CD8-positive, alpha-beta memory T cell (primary cell): ENCODE measurements at places on chromosomes 12 and 14. TPM values are rescaled to one million over a fixed set of nuclear protein-coding genes. Genes with fewer than 3 reads are reported as not detected.

GRCh38 chr12:13992585-13992984, 11.2 kb upstream of the GRIN2B start:
- DNase-seq = no peak

GRCh38 chr12:113422030-113422885, at the start of gene SDSL:
TSS of gene SDSL (plus strand) at chr12:113422380. CDS start at chr12:113427983, 5,603 bp downstream.
- no peak for DNase-seq

DNA sequence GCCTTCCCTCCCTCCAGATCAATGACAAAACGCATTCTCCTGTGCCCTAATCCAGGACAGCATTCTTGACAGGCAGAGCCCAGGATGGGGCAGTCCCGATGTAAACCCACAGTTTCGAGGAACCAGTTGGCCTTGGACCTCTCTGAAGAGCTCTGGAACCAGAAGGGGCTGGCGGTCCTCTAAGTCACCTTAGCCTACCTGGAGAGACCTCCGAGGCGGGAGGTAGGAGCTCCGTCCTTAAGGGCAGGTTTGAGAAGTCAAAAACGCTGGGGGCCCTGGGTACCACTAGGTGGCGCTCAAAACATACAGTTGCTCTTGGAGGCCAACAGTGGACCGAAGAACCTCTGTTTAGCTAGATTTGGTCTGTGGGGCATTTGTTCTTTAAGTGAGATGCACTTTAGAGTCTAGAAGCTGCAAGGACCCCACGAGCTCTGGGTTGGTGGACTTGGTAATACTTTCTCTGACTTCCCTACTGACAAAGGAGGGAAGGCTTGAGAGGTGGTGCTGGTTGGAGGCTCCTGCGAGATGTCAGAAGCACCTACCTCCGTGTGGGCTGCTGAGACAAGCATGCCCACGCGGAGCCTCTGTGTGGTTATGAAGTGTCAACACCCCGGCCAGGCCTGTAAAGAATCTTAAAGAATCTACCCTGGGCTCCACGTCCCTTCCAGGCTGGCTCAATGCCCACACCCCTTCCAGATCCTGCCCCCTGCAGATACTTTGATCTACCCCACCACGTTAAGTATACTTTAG, 74.8 kb upstream of the CHST11 start:
- peak; percentile 70 for DNase-seq

GRCh38 chr14:96424109-96424989, 32.4 kb downstream of the AK7 start:
- DNase-seq = peak; percentile 33

- DNase-seq = no peak
These were observed 11.9 kb upstream of the TC2N start for GRCh38 chr14:91879196-91879595.

- no peak for DNase-seq
These were observed 25.2 kb downstream of the MTA1 start for GRCh38 chr14:105444859-105445258.

GRCh38 chr12:128513831-128514230, 246.9 kb downstream of the TMEM132C start:
- no peak for DNase-seq

GRCh38 chr12:41981758-41982157, 162.9 kb downstream of the GXYLT1 start:
- DNase-seq = no peak

DNA sequence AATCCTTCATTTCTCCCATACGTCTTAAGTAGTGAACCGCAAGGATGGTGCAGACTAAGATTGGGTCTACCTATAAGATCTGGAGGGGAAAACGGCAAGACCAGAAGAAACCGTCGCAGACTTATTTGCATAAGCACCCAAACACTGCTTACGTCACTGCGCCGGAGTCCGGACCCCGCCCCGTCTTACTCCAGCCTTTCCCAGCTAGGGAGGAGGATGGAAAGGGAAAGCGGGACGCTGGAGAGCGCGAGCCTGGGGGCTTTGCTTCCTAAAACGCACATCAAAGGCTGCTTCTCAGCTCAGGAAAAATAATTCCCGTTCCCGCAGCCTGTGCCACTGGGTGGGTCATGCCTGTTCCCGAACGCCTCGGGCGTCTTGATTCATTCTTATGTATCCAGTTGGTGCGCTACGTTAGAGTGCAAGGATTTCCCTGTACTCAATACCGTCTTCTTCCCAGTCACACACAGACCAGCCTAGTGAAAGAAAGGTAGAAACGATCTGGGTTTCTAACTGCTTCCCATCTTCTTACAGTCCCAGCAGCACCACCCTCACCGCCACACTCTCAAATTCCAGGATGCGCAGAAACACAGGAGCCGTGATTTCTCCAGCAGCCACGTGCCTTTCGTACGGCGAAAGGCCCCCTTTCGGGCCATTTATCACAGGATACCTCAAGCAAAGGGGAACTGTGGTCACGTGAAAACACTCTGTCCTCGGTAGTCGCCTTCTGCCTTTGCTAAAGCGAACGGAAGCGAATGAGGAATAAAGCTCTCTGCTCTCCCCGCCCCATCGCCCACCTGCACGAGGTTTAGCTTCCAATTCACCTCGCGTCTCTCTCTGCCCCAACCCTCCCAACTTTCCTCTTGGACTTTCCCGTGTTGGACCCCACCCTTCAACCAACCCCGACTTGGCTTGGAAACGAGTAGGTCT, 1.1 kb downstream of the SLC6A15 start:
- no peak for DNase-seq

- DNase-seq = peak; percentile 26
These were observed 15.9 kb downstream of the GOLGA3 start for GRCh38 chr12:132812631-132813305.

- DNase-seq = no peak
These were observed 136.8 kb upstream of the PTPRB start for GRCh38 chr12:70774055-70774454.

DNA sequence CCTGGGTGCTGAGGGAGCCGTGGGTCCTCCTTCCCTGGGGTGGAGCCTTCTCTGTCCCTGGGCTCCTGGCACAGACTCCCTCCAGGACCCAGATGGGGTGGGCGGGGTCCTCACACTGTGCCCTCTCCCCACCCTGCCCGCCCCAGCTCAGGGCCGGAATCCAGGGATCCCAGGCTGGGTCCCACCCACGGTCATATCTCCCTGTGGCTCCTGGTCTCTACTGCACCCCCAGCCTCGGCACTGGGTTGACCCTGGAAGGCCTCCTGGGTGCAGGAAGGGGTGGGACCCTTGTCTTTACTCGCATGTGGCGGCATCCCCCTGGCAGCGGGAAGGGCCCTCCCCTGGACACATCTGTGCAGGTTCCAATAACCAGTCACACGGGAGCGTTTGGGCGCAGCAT, 75.8 kb upstream of the EIF5 start:
- no peak for DNase-seq

- no peak for DNase-seq
These were observed 743.5 kb downstream of the DIO2 start for GRCh38 chr14:79467835-79468234.

DNA sequence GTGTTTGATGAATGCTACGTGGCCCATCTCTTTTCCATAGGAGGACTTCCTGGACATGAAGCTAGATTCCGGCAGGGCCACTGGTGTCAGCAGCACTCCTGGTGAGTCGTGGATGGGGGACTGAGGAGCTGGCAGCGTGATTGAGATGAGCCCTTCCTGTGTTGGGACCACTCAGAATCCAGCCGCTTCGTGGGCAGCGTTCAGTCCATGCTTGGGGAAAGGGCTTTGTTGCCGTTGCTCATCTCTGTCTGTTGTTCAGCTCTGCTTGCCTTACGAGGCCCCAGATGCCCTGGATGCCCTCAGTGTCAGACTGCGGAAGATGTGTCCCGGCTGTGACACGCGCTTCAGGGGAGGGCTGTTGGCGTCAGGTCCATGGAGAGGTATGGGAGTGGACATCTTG, 127.1 kb upstream of the RTL1 start:
- DNase-seq = peak; percentile 20

- DNase-seq = no peak
These were observed 12.6 kb upstream of the SFSWAP start for GRCh38 chr12:131698286-131698685.

DNA sequence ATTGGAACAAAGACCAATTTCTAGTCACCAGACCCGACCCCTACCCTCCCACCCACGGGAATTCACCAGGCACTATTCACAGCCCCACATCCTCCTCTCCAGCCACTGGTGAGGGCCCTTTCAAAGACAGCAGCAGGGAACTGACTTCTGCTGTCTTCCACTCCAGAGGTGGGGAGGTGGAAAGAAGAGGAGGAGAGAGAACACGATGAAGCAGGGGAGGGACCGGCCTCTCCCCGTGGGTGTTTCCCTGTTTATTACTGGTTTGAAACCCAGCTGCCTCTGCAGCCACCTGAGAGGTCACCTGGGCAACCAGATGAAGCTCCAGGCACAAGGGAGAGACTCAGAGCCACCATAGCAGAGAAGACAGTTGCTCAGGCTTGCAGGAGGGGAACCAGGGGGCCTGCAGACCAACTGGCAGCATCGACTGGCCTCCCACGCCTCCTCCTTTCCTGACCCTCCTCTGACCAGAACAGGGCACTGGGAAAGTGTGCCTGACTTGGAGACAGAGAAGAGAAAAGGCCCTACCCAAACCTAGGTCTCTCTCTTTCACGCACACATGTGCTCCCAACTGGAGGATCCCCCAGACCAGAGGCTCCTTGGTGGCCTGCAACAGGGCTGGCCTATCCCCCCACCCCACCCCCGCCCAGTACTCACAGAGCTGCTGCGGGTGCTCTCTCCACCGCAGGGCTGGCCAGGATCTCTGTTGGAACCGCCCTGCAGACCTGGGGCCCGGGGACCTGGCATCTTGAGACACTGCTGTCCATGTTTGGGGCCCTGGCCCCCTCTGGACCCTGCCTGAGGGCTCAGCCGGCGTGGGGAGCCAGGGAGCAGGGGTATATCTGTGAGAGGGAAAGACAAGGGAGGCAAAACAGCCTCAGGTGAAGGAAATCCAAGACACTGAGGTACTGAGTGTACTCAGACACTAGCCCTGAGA, 22.8 kb downstream of the ANO2 start:
- DNase-seq = no peak

- no peak for DNase-seq
These were observed 3.5 kb upstream of the RHOJ start for GRCh38 chr14:63200767-63201166.

DNA sequence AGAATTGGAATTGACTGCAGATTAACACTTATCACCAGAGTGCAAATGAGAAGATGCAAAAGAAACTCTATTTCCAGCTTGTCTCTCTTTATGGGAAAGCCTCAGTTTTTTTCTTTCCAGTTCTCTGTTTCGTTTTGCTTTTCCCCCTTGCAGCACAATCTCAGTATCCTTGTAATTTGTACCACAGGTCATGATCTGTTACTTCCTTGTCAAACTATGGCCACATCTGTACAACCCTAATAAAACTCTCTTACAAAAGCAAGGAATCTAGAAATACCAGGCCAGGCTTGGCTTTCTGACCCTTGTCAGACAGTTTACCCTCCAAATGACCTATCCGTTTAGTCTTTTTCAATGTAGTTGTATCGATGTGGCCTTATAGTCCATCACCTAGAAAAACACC, 33.9 kb downstream of the MYBPC1 start:
- no peak for DNase-seq

- DNase-seq = no peak
These were observed 66.1 kb downstream of the ACADS start for GRCh38 chr12:120791669-120792176.

DNA sequence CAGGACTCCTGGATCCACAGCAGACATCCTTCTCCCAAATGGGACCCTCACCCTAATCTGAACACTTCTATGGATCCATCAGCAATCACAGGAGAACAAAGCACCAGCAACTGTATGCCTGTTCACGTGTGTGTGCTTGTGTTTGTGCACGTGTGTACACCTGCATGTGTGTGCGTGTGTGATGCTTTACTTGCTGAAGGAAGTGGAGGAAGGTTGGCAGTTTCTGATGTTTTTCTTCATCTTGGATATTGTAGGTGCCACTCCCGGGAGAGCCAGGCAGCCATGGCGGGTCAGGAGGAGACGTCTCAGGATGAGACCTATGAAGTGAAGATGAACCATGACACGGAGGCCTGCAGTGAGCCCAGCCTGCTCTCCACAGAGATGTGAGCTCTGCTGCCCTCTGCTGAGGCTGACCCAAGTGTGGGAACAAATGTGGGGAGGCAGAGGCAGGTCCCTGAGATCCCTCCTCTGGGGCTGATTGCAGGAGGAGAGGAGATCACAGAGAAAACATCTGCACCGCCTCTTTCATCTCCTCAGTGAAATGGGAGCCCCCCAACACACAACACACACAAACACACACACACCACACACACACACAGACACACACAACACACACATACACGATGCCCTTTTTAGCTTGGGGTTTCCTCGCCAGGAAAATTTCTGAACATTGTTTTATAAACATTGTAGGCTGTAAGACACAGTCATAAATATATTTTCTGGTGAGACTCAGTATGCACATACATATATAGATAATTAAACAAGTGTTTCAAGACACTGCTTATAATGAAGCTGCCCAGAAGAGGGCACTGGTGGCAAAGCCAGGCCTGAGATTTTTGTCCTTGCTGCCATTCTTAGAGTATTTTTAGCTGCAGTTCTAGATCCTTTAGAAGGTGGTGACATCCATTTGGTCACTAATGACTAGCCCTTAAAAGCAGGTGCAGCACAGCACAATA, 112.2 kb upstream of the FKBP4 start:
- DNase-seq = peak; percentile 68

DNA sequence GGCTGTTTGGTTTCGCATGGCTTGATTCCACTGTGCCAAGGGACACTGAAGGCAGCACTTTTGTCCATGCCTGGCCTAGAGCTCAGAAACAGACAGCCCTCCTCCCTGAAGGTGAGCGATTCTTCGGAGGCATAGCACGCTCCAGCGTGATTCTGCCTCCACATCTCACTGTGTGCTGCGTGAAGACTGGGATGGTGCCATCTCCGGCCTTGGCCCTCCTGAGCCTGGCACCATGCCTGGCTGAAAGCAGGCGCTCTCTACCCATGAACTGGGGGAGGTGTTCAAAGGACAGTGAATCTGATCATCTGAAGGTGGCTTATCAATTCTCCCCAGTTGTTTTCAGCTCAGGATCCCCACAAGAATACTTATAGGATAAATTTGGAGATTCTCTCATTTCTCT, 187.4 kb downstream of the TTC7B start:
- DNase-seq = no peak

DNA sequence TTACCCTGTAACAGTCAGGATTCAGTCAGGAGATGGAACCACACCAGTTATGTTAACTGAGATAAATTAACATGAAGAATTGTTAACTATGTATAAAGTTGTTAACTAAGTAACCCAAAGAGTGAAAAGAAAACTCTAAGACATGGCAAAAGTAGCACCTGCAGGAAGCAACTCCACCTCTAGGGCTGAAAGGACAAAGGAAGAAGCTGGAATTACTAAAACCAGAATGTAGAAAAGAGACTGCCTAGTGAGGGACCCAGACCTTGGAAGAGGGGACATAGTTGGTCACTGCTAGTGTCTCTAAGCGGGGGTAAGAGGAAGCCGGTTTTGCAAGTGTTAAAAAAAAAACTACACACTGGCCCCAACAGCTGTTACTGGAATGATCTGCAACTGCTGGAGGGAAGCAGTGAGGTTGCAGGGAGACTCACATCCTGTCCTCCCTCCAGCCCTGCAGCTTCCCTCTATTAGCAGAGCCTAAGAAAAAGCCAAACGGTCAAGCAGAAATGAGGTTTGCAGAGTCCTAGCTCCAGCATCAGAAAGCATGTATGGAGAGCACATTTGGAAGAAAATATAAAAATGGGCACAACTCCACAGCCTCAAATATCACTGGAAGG, 39.8 kb downstream of the GPR135 start:
- DNase-seq = no peak

- DNase-seq = no peak
These were observed 15.3 kb upstream of the TSPAN11 start for GRCh38 chr12:30911207-30911606.

Gene ERP27
- 5.3 TPM for polyA plus RNA-seq

Gene MGP
- not detected for polyA plus RNA-seq

Gene STRAP
- polyA plus RNA-seq = 112 TPM

Gene MAPK1IP1L
- polyA plus RNA-seq = 86.8 TPM

Gene APOF
- polyA plus RNA-seq = not detected

Gene KRT78
- not detected for polyA plus RNA-seq

Gene OAS2
- 50.9 TPM for polyA plus RNA-seq

Gene HIF1A
- 49.6 TPM for polyA plus RNA-seq

Gene OR6C6
- polyA plus RNA-seq = not detected
